ENCODE measurements at places on chromosomes 12 and 14.

- DNase-seq, result no peak
These were observed 8.1 kb upstream of the ITPR2 start for GRCh38 chr12:26841085-26841484.

GRCh38 chr14:34699873-34700621 is 14.3 kb downstream of the CFL2 start:
- DNase-seq, result no peak

- DNase-seq, result no peak
These were observed 266.6 kb downstream of the KIF21A start for GRCh38 chr12:39176356-39176755.

DNA sequence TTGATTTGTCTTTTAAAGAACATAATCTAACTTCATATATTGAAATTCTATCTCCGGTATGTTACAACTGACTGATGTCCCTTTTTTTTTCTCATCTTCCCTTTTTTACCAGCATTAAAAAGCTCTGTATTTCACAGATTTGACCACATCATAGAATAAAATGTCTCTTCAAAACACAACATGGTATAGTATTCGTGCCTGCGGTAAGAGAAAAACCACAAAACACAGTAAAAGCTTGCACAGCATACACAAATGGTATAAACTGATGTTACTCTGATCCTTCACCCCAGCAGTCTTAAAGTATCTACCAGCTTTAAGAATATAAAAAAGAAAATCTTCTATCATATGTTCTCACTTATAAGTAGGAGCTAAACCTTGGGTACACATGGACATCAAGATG is 83.4 kb downstream of the HECTD1 start:
- no peak for DNase-seq

- DNase-seq, result no peak
These were observed 10.5 kb downstream of the E2F7 start for GRCh38 chr12:77054851-77055250.

- DNase-seq, result no peak
These were observed 33.8 kb downstream of the TECPR2 start for GRCh38 chr14:102396521-102396920.

DNA sequence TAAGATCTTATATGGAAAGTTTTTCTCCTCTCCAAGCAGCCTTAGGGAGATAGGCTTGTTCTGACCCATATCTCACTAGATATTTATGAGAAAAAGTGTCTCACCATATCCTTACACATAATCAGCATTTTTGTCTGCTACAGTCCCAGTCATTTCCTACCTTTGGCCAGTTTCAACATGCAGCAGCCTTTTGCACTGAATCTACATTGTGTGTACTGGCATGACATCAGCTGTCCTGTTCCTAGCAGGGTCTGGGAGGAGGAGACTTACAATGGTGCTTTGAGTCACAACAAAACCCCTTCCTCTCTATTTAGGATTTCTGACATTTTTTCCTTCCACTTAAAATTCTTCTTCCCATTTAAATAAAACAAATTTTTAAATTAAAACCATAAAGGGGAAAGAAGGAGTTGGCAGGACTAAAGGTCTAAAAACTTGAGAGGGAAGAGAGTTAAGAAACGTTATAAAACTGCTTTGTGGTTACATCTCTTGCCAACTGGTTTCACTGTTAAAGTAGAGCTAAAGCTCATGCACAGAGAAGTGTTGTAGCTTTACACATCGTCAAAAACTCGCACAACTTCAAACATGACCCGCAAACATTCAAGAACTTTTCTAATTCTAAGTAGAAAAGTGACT is 53.3 kb upstream of the CERS5 start:
- DNase-seq, result no peak

GRCh38 chr14:100634026-100634425 is 46.8 kb upstream of the BEGAIN start:
- DNase-seq, result no peak

All from activated CD4-positive, CD25-positive, alpha-beta regulatory T cell (primary cell).